Neural progenitor cell (in vitro differentiated cells): ENCODE measurements at places on chromosomes 6 and 20. TPM values are rescaled to one million over a fixed set of nuclear protein-coding genes. Genes with fewer than 3 reads are reported as not detected.

The BPIFB4 gene
- total RNA-seq, result not detected in 2 replicates

The LPA gene
- not detected in 2 replicates for total RNA-seq

The MEP1A gene
- not detected in 2 replicates for total RNA-seq

The OR2H1 gene
- total RNA-seq, result not detected in 2 replicates

The SLC17A1 gene
- total RNA-seq, result not detected in 2 replicates

The BPIFB2 gene
- not detected in 2 replicates for total RNA-seq

The SNAI1 gene
- 1.1 and 4.0 TPM in 2 replicates for total RNA-seq

The MICB gene
- 8.1 and 9.1 TPM in 2 replicates for total RNA-seq
